ENCODE measurements at places on chromosomes 1 and 21. TPM values are rescaled to one million over a fixed set of nuclear protein-coding genes. Genes with fewer than 3 reads are reported as not detected.

DNA sequence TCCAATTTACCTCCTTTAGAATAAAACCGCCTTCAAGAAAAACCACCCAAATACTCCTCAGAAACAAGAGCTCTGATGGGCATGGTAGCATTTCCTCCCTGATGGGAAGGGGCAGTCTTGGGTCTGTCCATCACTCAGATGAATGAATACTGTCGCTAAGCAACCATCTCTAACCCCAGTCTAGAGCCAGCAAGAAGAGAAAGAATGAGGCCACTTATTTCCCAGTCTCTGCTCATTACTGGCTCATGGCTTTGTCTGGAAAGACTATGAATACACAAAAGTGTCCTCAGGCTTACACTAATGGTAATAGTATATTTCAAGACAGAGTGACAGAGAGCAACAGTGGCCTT lies 51.0 kb upstream of the F3 start:
- no peaks in the 10 kb centered on the region for H3K27me3 ChIP-seq
- no peak overlapping the region for H3K27ac ChIP-seq
- no peak for DNase-seq
- H3K36me3 ChIP-seq: no peaks in the 10 kb centered on the region

GRCh38 chr1:161954466-161954865 lies 69.2 kb downstream of the OLFML2B start:
- H3K36me3 ChIP-seq: peaks cover 3% of the 10 kb centered on the region
- H3K27me3 ChIP-seq: no peaks in the 10 kb centered on the region
- peaks cover 17% of the 10 kb centered on the region for H3K4me1 ChIP-seq
- no peak overlapping the region for H3K27ac ChIP-seq

- H3K27me3 ChIP-seq: no peaks in the 10 kb centered on the region
- H3K4me1 ChIP-seq: no peaks in the 10 kb centered on the region
- H3K4me3 ChIP-seq: no peak overlapping the region
- no peak for DNase-seq
- H3K36me3 ChIP-seq: no peaks in the 10 kb centered on the region
- no peak overlapping the region for H3K27ac ChIP-seq
Measured at GRCh38 chr1:30273456-30273855, 449.9 kb downstream of the MATN1 start.

DNA sequence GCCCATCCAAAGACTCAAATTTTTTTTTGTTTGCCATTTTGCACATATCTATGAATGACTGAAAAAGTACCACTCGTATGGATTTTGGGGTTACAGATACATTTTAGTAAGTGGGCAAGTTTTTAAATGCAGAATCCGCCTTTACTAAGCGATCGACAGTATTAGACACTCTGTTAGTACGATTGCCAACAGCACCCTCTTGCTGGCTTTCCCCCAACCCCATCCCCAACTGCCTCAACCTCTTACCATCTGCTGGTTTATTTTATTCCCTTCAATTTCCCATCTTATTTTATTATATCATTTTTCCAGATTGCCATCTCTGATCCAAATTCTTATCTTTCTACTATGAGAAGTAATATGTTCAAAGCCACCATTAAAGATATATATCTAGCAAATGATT lies 244.8 kb downstream of the LRRIQ3 start:
- no peak for DNase-seq
- no peaks in the 10 kb centered on the region for H3K36me3 ChIP-seq
- H3K27ac ChIP-seq: no peak overlapping the region
- no peaks in the 10 kb centered on the region for H3K27me3 ChIP-seq
- no peaks in the 10 kb centered on the region for H3K4me1 ChIP-seq

- no peak overlapping the region for H3K4me3 ChIP-seq
- no peaks in the 10 kb centered on the region for H3K27me3 ChIP-seq
- H3K27ac ChIP-seq: no peak overlapping the region
- H3K4me1 ChIP-seq: no peaks in the 10 kb centered on the region
Measured at GRCh38 chr1:18461656-18462055, 19.1 kb upstream of the KLHDC7A start.

Gene AADACL4
- not detected for total RNA-seq

Data from upper lobe of left lung (tissue), 6 donors.